ENCODE measurements at places on chromosomes 13 and 19. TPM values are rescaled to one million over a fixed set of nuclear protein-coding genes. Genes with fewer than 3 reads are reported as not detected.

RAB20 gene
- 6.0 TPM for total RNA-seq

ACER1 gene
- total RNA-seq: not detected

VAV1 gene
- 90.8 TPM for total RNA-seq

DNA sequence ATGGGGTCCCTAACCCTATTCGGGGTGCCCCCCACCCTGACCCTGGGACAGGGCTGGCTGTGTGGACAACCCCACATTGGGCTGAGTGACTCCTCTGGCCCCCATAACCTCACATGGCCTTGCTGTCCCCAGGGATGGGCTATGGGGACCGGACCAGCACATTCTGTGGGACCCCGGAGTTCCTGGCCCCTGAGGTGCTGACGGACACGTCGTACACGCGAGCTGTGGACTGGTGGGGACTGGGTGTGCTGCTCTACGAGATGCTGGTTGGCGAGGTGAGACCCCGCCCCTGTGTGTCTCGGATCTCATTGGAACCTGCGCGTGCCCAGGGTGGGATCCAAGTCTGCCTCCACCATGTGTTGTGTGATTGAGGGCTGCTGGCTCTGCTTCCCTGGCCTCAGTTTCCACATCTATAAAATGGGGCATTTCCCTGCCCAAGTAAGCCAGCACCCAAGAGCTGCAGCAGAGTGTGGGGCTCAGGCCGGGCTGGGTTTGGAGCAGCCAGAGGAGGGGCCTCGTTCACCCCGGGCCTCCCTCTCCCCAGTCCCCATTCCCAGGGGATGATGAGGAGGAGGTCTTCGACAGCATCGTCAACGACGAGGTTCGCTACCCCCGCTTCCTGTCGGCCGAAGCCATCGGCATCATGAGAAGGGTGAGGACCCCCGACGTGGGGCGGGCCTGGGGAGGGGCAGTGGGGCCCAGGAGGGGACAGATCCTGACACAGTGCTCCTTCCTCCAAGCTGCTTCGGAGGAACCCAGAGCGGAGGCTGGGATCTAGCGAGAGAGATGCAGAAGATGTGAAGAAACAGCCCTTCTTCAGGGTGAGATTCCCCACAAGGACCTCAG lies 4.9 kb downstream of the PTGER1 start:
- H3K4me1 ChIP-seq: peaks cover 18% of the 10 kb centered on the region
- peaks cover 16% of the 10 kb centered on the region for H3K27me3 ChIP-seq
- H3K27ac ChIP-seq: no peak overlapping the region
- H3K36me3 ChIP-seq: peaks cover 11% of the 10 kb centered on the region
- no peak for DNase-seq

DNA sequence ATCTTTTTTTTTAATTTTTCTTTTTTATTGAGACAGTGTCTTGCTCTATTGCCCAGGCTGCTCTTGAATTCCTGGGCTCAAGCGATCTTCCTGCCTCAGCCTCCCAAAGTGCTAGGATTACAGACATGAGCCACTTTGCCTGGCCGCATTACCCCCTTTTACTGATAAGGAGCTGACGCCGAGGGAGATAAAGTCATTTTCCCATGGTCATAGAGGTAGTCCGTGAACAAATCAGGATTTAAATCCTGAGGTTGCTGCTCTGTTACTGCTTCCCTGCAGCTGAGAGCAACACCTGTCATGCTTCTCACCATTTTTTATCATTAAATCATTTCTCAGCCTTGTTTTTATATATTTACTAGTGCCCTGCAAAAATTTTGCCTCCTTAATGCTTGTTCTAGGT lies 7.4 kb downstream of the CYSLTR2 start:
- H3K4me1 ChIP-seq: peaks cover 21% of the 10 kb centered on the region
- peaks cover 10% of the 10 kb centered on the region for H3K36me3 ChIP-seq
- no peaks in the 10 kb centered on the region for H3K27me3 ChIP-seq
- no peak overlapping the region for H3K4me3 ChIP-seq

- no peaks in the 10 kb centered on the region for H3K27me3 ChIP-seq
- peak overlapping the region; percentile 97 for H3K27ac ChIP-seq
- DNase-seq: no peak
- H3K4me3 ChIP-seq: peak overlapping the region; percentile 2
Observed at GRCh38 chr19:39951686-39952085, 17.3 kb upstream of the FCGBP start.

DNA sequence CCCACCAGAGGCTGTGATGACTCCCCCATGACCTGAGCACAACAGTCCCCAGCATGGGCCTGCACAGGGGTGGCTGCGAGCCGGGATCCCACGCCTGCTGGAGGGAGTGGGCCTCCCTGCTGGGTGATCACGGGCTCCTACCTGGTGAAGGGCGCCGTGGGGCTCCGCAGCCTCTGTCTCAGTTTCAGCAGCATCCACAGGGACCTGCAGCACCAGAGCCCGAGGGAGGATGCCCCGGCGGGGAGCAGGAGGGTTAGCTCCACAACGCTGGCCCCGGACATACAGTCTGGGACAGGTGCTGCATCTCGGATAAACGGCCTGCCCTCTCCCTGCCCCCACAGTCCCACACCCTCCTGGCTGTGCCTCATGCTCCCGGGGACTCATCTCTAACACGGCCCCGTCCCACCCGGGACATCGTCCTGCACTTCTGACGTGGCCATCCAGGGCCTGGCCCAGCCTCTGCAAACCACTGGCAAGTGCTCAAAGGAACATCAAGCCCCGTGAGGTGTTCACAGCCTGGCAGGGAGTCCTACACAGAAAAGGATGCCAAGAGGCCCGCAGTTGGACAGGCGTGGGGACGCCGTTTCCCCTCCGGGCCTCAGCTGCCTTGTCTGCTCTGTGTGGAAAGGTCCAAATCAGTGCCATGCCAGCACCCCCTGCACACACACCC lies 10.5 kb downstream of the PEX11G start:
- no peaks in the 10 kb centered on the region for H3K27me3 ChIP-seq
- no peak overlapping the region for H3K4me3 ChIP-seq
- no peaks in the 10 kb centered on the region for H3K36me3 ChIP-seq
- H3K4me1 ChIP-seq: peaks cover 4% of the 10 kb centered on the region

GRCh38 chr13:19864024-19864745 lies 736 bp upstream of the ZMYM5 start:
- peak overlapping the region; percentile 91 for H3K27ac ChIP-seq
- peaks cover 23% of the 10 kb centered on the region for H3K36me3 ChIP-seq
- H3K27me3 ChIP-seq: no peaks in the 10 kb centered on the region
- peak overlapping the region; percentile 94 for H3K4me3 ChIP-seq
- DNase-seq: peak; percentile 75

GRCh38 chr19:46967578-46968032 lies 52.0 kb upstream of the NPAS1 start:
- peaks cover 29% of the 10 kb centered on the region for H3K4me1 ChIP-seq
- H3K36me3 ChIP-seq: peaks cover 15% of the 10 kb centered on the region
- H3K27me3 ChIP-seq: no peaks in the 10 kb centered on the region
- peak; percentile 44 for DNase-seq
- H3K27ac ChIP-seq: peak overlapping the region; percentile 39

- no peak overlapping the region for H3K4me3 ChIP-seq
- peaks cover 7% of the 10 kb centered on the region for H3K4me1 ChIP-seq
- peaks cover 10% of the 10 kb centered on the region for H3K27me3 ChIP-seq
- no peak overlapping the region for H3K27ac ChIP-seq
- DNase-seq: no peak
- H3K36me3 ChIP-seq: peaks cover 4% of the 10 kb centered on the region
Observed at GRCh38 chr13:33233547-33233946, 52.0 kb downstream of the STARD13 start.

- H3K27me3 ChIP-seq: no peaks in the 10 kb centered on the region
- peaks cover 54% of the 10 kb centered on the region for H3K4me1 ChIP-seq
- peak overlapping the region; percentile 94 for H3K4me3 ChIP-seq
Observed at GRCh38 chr19:33375156-33375836, 1.8 kb downstream of the CEBPG start.

DNA sequence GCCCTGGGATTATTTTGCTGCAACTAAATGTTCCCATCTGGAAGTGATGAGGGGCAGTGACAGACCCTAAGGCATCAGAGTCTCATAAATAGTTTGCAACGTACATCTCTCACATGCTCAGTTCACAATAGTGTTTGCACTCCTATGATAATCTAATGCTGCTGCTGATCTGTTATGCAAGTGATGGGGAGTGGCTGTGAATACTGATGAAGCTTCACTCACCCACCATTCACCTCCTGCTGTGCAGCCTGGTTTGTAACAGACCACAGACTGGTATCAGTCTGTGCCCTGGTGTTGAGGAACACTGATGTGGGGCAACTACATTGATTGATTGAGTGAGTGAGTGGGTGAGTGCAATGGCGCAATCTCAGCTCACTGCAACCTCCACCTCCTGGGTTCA lies 54.9 kb downstream of the ZNF726 start:
- no peak for DNase-seq
- H3K27ac ChIP-seq: no peak overlapping the region
- no peaks in the 10 kb centered on the region for H3K36me3 ChIP-seq
- H3K4me1 ChIP-seq: peaks cover 4% of the 10 kb centered on the region
- no peak overlapping the region for H3K4me3 ChIP-seq

DNA sequence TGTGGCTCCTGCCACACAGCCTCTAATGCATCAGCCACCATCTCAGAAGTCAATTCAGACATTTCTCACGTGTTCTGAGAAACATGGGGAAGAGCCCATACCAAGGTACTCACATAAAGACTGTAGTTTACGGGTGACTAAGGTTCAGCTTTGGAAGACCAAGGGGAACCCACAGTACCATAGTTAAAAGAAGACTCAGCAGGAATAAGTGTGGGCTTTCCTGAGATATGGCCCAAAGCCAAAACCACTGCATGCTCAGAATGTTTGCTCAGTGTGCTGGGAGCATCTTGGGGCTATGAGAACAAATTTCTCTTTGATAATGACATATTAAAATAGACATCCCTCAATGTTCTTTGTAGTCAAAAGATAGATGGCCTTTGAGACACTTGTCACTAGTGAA lies 283.8 kb downstream of the DCT start:
- no peak for DNase-seq
- H3K27me3 ChIP-seq: no peaks in the 10 kb centered on the region
- no peaks in the 10 kb centered on the region for H3K4me1 ChIP-seq
- no peak overlapping the region for H3K4me3 ChIP-seq
